Right kidney (tissue), 9 donors: ENCODE measurements at places on chromosomes 3 and 15.

DNA sequence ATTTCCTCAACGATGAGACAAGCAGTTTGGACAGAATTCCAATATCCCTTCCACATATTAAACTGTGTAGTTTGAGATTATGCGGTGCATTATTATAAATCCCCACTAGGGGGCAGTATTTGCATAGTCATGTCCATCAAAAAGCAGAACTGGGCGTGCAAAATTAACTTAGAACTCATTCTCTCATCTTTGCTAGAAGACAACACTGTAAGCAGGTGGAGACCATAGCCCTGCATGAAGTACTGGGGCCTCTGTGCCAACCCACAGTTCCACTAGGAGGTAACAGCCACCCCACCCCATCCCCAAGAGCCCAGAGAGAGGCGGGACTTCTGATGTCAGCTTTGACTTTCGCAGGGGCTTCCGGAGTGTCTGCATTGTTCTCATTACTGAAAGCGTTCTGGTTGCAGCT is 106.6 kb upstream of the TMC3 start:
- DNase-seq = peak; percentile 45

DNA sequence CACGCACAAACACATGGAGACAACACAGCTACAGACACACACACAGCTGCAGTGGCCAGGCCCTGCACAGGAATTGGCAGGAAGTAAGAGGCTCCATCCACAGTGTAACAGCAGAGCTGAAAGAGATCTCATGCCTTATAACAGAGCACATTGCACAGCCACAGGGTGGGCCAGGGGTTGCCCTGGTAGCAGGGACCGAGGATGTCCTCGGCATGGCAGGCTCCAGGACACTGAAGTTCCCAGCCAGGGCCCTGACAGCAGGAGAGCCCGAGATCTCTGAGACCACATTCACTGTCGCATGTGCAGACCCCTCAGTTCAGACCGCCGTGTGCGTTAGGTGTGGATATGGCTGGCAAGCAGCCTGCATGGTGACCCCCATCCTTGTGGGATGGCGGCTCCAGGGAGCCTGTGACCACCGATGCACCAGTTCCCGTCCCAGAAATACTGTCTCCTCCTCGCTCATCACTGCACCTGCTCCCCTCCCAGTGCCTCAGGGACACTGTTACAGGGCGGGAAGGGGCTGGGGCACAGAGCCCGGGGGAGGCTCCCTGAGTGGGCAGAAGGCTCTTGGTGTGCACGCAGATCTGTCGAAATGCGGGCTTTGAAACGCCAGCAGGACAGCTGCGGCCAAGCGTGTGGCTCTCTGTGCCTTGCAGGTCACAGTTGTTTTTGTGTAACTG is 1.5 kb upstream of the OCA2 start:
- no peak for DNase-seq

DNA sequence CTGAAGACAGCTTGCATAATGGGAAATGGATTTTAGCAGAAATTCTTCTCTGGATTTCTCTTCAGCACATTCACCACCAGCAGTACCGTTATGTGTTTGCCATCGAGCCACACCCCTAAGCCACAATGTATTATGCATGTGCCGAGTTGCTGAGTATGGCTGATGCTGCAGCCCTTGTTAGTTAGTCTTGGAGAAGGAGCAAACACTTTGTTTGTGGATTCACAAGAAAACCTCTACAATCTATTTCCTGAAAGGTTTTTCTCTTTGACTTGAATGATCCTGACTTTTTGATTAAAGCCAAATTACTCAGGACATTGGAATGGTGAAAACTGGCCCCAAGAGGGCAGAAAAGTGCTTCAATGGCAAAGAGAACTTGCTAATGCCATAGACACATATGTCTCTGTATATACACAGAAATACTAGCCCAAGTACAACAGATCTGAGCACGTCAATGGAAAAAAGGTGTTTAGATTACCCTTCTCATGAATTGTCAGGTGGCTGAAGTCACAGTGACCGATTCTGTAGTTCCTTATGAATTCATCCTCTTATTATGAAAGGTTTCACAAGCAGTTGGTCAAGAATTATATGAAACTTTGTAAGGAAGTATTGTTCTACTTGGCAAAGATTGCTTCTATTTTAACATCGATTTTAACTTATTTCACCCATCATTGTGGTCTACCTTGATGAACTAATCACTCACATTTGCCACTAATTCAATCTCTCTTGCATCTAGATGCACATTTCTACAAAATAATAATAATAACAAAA is 103.0 kb downstream of the P3H2 start:
- DNase-seq = no peak

DNA sequence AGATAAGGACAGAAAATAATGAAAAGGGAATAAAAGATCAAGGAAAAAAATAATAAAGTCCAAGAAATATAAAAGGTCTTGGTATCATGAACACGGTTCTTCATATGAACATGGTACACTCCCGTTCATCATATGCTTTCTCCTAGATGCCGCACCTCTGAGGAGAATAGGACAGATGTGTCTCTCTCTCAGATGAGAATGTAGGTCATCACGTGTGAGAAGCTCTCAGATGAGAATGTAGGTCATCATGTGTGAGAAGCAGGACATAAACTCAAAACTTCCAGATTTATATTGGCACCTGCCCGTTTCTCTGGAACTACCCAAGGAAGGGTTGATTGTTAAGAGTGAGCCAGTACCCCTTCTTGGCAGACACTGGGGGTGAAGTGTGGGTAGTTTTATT is 29.9 kb upstream of the IQCF6 start:
- DNase-seq = no peak

GRCh38 chr3:46412786-46413298 is 5.8 kb downstream of the CCRL2 start:
- no peak for DNase-seq

DNA sequence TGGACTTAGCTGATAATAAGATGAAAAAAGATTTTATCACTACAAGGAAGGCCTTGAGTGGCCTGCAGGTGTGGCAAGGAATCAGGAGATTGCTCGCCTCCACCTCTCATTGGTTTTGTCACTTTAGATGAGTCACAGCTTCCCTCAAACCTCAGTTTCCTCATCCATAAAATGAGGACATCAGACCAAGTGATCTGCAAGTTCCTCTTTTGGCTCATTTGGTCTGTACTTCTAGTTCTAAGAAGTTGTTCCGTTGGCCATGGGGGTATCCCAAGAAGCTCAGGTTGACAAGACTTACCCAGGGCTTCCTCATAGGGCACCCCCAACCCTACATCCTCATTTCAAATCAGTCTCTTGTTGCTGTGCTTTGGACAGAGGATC is 254.1 kb downstream of the UACA start:
- no peak for DNase-seq

- DNase-seq = no peak
Measured at GRCh38 chr3:44887101-44887500, 12.7 kb downstream of the TGM4 start.

DNA sequence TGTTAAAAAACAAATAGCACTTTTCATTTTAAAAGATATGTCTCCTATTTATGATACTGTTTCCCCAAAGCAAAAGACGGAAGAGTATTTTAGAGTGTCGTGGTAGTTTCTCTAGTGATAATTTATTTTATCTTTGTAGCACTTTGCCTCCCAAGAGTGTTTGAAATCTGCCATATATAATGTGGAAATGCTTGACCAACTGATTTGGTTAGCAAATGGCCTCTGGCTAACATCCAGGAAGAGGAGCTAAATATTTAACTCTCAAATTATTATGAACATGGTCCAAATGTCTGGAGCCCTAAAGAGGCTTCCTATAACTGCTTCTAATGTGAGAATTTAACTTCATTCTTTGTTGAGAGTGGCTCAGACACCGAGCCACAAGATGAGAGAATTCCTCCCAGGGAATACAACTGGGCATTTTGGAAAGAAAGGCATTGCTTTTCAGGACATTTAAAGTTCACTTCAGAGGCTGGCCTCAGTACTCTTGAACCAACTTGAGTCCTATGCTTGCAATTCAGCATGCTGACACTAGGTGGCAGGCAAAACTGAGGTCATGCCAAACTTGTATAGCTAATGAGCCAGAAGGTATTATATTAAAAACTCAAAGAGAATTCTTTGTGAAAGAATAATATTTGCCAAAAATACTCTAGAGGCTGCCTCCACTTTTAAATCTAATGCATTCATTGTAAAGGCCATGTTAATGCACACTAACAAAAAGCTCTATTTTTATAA is 104.5 kb downstream of the RARB start:
- no peak for DNase-seq

GRCh38 chr3:103059432-103059831 is 624.6 kb downstream of the ZPLD1 start:
- no peak for DNase-seq

DNA sequence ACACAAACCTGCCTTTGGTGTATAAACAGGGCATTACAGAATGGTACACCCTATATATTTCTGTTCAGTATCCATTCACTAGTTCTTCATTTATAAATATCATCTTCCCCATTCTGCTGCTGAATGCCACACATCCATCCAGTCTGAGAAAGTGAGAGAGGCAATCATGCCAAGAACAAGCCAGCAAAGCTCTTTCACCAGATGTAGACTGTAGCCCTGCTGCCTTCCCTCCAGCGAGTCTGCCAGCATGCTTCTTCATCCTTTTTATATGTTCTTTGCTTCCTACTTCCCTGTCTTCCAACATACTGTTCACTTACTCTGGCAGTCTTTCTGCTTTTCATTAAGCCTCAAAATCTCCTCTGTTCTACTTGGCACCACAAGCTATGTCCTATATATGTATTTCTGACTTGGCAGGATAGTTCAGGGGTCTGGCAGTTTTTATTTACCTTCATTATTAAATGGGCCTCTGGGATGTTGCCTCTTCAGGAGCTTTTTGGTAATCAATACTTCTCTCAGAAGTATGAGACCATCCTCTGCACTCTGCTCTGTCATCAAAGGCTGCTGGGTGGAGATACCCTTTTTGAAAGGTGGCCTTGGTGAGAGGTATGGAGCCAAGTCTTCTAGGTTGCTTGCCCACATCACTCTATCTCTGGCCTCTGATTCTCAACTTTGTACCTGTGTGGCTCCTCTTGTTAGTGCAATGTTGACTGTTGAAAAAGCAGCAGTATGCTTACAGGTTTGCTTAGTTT is 48.6 kb downstream of the CHP1 start:
- no peak for DNase-seq

DNA sequence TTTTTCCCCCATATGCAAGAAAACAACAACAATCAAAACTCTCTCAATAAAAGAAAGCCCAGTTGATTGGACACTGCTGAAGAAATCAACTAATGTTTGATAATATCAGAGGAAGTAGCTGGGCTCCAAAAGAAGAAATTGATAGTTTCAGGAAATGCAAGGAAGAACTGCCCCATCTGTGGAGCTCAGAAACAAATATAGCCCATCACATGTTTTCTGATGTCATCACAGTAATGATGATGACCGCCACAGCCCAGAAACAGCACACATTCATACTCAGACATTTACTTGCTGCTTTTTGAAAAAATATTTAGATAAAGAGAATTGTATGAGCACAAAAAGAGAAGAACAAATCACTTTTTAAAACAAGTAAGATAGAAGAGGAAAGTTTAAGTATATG is 67.6 kb downstream of the GOLIM4 start:
- DNase-seq = no peak

DNA sequence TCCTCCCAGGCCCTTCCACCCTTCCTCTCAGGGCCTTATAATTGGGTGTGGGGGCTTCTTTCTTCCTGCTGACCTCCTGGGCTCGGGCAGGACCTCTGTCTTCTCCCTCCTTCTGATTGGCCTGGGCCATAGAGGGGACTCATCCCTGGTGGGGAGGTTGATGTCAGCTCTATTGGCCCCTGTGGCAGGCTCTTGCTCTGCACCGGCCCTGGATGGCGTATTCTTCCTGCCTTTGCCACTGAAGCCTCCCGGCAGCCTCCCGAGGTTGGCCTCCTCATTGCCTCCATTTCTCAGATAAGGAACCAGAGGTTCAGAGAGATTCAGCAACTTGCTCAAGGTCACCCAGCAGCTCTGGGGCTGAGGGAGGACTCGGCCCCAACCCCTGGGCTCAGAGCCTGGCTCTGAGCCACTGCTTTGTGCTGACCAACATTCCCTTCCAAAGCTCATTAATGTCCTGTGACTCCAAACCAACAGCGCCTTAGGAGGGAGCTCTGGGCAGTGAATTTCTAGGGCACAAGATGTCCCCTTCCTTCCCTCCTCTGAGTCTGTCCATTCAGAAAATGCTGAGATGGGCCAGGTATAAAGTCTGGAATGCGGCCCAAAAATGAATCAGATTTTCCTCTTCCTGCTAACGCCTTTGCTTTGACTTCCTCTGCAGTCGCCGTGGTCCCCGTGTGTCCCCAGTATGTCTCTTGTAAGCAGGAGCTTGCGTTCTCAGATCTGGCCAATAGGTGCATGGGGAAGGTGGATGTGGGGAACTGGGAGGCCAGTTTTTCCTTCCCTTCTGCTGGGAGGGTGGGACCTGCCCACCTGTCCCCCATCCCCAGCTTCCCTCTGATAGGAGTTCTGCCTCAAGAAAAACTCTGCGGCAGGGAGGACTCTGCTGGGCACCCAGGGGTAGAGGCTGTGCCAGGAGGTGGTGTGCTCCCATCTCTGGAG is 74.2 kb downstream of the HMCES start:
- DNase-seq = no peak

GRCh38 chr15:31265090-31265870 is 61.4 kb upstream of the KLF13 start:
- DNase-seq = peak; percentile 44

GRCh38 chr3:53250881-53251605 is 4.8 kb downstream of the TKT start:
- DNase-seq = no peak

- no peak for DNase-seq
Measured at GRCh38 chr3:143506190-143506589, 342.1 kb downstream of the SLC9A9 start.

DNA sequence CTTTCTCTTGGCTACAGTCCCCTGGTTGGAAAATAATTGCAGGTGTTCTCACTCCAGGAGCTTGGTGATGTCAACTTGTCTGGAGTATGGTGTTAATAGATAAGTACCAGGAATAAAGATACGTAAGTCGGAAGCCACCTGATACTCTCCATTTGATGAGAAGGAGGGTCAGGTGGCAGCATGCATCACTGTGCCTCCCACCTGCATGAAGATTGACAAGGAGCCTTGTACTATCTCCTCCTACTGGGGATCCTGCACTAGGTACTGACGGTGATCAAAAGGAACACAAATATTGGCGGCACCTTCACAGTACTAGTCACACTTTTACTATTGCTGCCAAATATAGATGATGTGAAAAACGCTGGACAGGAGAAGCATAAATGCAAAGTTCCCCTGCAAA is 32.6 kb upstream of the GABRB3 start:
- DNase-seq = no peak

GRCh38 chr3:170098753-170099152 is 61.0 kb downstream of the GPR160 start:
- no peak for DNase-seq

GRCh38 chr3:169288553-169288952 is 375.0 kb downstream of the MECOM start:
- no peak for DNase-seq

GRCh38 chr15:73293773-73294172 is 75.0 kb downstream of the HCN4 start:
- DNase-seq = no peak

- no peak for DNase-seq
Measured at GRCh38 chr3:134859341-134859740, 64.3 kb downstream of the EPHB1 start.

- no peak for DNase-seq
Measured at GRCh38 chr15:92023965-92024364, 170.5 kb downstream of the SLCO3A1 start.
